Cardiac ventricle fibroblast (primary cell): ENCODE measurements at places on chromosomes 1 and 21. TPM values are rescaled to one million over a fixed set of nuclear protein-coding genes. Genes with fewer than 3 reads are reported as not detected.

The OR6N1 gene
- not detected in 2 replicates for total RNA-seq

The MCOLN2 gene
- total RNA-seq, result 0.20 and 0.56 TPM in 2 replicates

The POU3F1 gene
- 0.19 TPM in 1 of 2 replicates, not detected in the other for total RNA-seq

The PADI1 gene
- total RNA-seq, result not detected in 2 replicates
